Calu3 (cell line): ENCODE measurements at places on chromosomes 6 and 20.

- no peak for DNase-seq
These were observed 25.1 kb downstream of the ADRM1 start for GRCh38 chr20:62327726-62328495.

GRCh38 chr20:41331731-41332130, 8.9 kb upstream of the LPIN3 start:
- no peak for DNase-seq

GRCh38 chr6:66970373-66970772, 1263.3 kb upstream of the EYS start:
- DNase-seq: no peak

- DNase-seq: no peak
These were observed 14.2 kb downstream of the VEGFA start for GRCh38 chr6:43784049-43784855.

- DNase-seq: no peak
These were observed 88.6 kb upstream of the SLC35F1 start for GRCh38 chr6:117818449-117818848.

GRCh38 chr6:155147958-155148663, 115.7 kb upstream of the CLDN20 start:
- no peak for DNase-seq

GRCh38 chr6:169539176-169539897, 162.5 kb downstream of the WDR27 start:
- no peak for DNase-seq

DNA sequence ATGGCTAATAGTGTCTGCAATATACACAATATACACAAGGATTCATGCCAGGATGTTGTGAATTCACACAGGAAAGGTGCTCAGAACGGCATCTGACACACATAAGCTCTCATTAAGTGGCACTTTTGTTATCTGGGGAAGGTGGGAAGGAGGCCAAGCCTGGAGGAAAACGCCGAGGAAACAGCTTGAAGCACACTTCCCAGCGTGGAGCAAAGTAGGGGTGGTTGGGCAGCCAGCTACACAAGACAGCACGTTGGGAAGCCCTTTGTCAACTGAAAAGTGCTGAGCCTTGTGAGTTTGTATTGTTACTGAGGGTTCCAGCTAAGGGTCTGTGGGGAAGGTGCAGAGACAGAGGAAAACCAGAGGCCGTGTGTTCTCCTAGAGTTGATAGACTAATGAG, 181.0 kb downstream of the ZMYND8 start:
- DNase-seq: no peak

DNA sequence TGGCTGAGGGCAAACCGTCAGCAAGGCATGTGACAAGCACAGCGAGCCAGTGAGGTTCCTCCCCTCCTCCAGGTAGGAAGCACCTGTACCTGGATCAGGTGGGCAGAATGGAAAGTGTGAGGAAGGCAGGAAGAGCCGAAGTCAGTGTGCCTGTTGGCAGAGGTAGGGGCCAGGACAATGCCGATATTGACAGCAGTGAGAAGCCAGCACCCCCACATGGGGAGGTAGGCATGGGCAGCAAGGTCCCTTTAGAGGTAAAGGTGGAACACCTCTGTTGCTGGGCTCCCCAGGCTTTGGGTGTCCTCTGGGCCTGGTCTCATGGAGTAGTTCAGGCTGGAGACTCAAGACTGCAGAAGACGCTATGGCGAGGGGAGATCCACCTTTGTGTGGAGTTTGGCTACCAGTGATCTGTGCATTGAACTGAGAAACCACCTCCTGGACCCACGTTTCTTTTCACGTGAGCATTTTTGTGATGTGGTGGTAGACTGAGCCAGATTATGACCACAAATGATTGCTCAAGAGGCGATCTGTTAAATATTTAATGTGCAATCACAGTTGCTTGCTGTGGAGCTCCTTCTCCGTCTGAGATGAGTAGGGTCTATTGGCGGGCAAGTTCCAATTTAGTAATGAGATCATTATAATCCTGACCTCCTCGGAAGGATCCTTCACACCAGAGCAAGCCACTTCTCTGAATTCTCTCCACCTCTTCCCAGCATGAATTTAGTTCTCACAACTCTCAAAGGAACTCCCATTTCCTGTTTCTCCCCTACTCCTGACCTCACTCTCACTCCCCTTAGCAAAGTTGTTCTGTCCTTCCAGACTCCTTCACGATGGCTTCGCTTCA, 174.8 kb downstream of the CDH26 start:
- no peak for DNase-seq

- DNase-seq: no peak
These were observed 38.2 kb downstream of the MBOAT1 start for GRCh38 chr6:20173833-20174792.

- no peak for DNase-seq
These were observed 42.8 kb downstream of the MDGA1 start for GRCh38 chr6:37654727-37655500.

DNA sequence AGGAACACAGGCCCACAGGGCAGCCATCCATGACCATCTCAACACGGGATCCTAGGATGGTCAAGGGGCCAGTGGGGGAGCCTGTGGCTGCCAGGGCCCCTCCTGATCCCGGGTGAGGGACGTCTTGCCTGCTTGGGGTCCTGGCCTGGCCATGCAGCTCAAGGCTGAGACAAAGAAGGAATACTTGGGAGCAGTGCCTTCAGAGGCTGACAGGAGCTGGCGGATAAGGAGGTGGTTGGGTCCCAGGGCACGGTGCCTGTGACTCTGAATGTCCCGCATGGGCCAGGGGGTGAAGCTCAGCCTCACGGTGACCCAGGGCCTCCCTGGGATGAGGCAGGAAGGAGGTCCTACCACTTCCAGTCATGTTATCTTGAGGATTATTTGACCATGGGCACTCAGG, 95.2 kb downstream of the SMOC2 start:
- no peak for DNase-seq

- no peak for DNase-seq
These were observed at the start of gene HCRTR2 for GRCh38 chr6:55174211-55175026. Gene HCRTR2, plus strand, starts transcription at chr6:55174515. Its CDS starts 73 bp downstream, at chr6:55174588.

- no peak for DNase-seq
These were observed 49.1 kb downstream of the PLAGL1 start for GRCh38 chr6:143958839-143959399.

GRCh38 chr6:27312146-27312949, at the start of gene POM121L2:
Gene POM121L2, minus strand, starts transcription at chr6:27312273. Its CDS starts 103 bp downstream, at chr6:27312170.
- peak; percentile 84 for DNase-seq

- no peak for DNase-seq
These were observed 23.7 kb upstream of the PDE10A start for GRCh38 chr6:165686596-165687365.

DNA sequence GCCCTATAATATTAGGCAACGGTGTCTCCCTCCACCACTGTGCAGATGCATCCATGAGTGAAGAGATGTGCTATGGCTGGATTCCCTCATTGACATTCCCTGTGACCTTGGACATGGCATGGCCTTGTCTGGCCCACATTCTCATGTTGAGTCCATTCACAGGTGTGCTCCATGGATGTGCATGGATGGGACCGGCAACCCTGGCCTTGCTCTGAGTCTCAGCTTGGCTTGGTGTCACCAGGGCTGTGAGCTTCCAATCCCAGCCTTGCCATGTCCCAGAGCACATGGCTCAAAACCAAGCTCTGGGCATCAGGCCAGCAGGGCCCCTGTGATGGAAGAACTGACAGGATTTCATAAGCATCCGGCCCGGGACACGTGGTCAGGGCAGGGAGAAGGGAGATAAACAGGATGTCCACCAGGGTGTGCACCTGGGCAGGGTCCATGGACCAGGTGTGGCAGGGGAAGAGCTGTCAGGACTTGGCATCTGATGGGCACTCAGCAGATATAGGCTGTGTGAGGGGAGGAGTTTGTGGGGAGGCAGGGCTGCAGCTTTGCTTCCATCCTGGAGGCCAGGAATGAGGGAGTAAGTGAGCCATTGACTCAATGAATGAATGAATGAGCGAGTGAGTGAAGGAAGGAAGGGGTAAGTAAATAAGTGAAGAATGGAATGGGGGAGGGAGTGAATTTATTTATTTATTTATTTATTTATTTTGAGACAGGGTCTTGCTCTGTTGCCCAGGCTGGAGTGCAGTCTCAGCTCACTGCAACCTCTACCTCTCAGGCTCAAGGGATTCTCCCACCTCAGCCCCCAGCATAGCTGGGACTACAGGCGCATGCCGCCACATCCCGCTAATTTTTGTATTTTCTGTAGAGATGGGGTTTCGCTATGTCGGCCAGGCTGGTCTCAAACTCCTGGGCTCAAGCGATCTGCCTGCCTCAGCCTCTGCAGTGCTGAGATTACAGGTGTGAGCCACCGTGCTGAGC, 15.7 kb downstream of the NRSN2 start:
- peak; percentile 95 for DNase-seq

DNA sequence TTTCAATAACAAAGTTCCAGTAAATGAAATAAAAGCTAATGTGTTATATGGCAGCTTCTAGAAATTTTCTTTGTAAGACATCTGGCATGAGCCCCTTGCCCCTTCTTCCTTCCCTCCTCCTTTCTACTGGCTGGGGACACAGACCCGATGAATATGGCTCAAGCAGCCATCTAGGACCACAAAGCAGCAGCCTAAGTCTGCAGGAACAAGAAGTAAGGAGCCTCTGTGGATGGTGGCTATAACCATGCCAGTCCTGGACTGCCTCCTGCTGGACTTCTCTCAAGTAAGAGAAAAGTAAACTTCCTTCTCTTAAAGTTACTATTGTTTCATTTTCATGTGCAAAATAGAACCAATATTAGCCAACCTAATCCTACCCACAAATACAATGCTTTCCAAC, 114.9 kb upstream of the DST start:
- DNase-seq: peak; percentile 54

DNA sequence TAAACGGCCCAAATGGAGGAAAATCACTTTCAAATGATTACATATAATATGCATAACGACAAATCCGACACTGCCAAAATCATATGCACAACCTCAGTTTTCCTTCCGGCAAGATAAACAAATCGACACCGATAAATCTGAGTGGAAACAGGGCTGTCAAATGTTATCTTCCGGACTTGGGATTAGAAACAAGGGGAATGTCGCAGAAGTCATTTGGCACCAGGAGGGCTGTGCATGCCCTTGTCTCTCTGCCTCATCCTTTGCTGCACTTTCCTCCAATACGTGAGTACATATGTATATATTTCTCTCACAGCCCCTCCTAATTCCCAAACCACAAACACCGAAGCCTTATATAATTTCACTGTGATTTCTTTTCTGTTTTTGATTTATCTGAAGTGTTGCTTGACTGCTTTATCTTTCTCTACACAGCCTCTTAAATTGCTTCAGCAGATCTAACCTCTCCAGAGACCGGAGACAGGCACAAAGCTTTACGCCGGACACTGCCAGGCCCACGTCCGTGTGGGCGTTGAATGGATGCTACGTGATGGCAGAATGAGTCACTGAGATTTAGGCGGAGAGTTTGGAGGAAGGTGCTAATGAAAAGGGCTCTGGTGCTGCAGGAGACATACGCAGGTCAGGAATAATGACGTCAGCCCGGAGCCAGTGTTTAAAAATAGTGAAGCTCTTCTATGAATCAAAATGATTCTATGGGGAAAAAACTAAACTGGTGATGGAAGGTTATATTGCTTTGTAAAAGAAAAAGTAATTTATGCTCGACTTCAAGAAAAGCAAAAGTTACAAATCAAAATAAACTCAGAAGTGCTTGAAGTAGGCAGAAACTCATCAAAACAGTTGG, 21.0 kb upstream of the PRELID3B start:
- peak; percentile 36 for DNase-seq

- peak; percentile 45 for DNase-seq
These were observed 120.4 kb downstream of the MYLK4 start for GRCh38 chr6:2630359-2630758.

GRCh38 chr20:39242614-39243013, 280.5 kb downstream of the DHX35 start:
- DNase-seq: no peak

DNA sequence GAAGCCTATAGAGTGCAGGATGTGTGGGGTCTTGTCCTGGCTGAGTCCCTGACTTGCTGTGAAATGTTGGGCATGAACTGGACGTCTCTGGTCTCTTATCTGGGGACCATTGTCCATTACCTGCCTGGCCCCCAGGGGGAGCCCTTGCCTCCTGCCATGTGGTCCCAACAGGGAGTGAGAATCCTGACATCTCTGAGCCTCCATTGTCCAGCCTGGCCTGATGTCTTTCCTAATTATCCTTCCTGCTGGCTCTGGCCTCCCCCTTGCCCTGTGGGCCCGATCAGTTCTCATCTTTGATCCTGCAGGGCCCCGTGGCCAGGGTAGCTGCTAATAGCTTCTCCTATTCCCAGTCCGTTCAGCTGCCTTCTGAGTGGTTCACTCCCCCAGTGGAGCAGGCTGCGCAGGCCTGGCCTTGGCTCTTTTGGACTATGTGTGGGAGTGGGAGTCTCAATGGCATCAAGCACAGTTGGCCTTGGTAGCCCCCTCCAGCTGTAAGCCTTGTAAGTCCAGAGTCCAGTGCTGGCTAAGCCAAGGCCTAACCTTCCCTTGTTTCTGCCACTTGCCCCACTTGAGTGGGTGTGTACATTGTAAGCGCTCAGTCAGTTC, 77.9 kb upstream of the RALY start:
- DNase-seq: peak; percentile 81

DNA sequence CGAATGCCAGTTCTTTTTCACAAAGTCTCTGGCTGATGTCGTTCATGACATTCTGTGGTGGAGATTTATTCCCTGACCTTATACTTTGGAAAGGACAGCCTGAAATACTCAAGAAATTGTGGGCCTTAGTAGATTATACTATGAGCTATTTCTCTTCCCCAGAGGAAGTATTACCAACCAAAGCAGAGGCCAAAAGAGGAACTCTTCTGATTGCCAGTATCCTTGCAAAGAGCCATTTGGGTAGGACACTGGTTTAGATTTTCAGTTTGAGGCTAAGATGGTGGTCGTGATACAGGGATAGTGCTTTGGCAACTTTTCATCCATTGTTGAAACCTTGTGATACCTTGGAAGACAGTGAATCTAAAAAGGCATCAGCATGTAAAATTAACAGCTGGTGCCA, 327.3 kb downstream of the HACE1 start:
- DNase-seq: no peak

GRCh38 chr20:51542571-51543421, at the start of gene NFATC2:
Gene NFATC2, minus strand, starts transcription at chr20:51542719. Its CDS starts 220 bp downstream, at chr20:51542499.
- DNase-seq: peak; percentile 84

DNA sequence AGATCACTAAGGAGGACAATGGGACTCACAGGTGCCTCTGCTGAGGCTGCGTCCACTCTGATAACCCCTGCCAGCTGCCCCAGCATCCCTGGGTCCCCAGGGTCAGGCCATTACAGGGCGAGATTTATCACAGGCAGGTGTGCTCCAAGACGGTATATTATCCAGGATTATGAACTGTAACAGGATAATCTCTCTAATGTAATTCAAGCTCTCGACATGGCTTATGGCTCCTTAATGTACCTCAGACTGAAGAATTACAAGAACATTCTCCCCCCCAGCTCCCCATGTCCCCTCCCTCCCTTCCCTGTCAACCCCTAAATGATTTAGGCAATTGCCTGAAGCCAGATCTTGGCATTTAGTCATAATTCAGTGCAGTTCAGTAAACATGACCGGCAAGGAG, 86.8 kb downstream of the NCR2 start:
- no peak for DNase-seq
